ENCODE measurements at places on chromosomes 1 and 21.

GRCh38 chr1:185804206-185804605, 70.0 kb downstream of the HMCN1 start:
- DNase-seq, result no peak

DNA sequence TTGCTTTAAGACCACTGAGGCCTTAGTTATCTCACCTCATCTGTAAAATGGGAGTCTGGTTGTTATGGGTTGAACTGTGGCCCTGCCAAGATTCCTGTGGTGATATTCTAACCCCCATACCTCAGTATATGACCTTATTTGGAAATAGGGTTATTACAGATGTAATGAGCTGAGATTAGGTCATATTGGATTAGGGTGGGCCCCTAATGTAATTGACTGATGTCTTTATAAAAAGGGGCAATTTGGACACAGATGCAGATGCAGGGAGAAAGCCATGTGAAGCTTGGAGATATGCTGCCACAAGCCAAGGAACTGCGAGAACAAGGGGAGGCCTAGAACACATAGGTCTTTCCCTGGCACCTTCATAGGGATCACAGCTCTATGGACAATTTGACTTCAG, 3.9 kb downstream of the C1orf87 start:
- no peak for DNase-seq

GRCh38 chr1:6035719-6036118, 10.0 kb upstream of the KCNAB2 start:
- no peak for DNase-seq

DNA sequence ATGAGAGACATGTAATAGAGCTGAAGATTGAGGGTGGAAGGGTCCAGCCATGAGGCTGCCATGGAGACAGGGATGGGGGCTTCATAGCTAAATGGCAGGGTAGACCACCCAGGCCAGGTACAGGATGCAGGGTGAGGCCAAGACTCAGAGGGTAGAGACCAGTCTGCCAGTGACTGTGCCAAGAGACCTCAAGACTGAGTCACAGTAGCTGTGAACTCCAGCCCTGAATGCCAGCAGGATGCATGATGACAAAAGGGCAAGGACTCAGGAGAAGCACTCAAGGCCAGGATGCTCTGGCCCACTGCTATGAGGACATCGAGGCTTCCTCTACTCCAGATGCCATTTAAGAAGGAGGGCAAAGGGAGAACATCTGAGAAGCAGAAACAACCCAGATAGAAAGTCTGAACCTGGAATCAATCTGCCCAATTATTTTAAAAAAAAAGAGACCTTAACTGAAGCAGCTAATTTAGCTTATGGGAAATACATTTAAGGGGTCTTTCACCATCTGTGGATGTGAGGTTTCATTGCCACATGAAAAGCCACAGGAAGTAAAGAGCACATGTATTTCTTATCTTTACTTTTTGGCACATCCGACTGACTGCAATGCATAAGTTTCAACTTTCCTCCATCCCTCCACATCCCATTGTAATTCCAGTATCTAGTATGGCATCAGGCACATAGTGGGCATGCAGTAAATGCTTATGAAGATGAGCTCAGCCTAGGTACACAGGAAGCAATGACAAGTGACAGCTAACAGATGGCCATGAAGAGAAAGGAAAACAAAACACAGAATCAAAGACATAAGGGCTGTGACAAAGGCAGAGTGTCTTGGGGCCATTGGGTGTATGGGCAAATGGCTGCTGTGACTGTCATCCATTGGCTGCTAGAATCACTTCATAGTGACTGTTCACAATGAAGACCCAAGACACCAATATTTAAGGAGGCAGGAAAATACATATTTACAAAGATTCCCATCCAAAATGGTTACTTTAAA, 40.2 kb downstream of the SUSD4 start:
- DNase-seq, result no peak

DNA sequence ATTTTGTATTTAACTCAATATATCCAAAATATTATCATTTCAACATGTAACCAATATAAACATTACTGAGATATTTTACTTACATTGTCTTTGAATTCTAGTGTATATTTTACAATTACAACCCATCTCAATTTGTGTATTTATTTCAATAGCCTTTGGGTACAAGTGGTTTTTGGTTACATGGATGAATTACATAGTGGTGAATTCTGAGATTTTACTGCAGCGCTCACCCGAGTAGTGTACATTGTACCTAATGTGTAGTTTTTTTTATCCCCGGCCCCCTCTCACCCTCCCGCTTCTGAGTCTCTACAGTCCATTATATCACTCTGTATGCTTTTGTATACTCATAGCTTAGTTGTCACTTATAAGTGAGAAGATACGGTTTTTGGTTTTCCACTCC, 117.0 kb upstream of the GALNT2 start:
- no peak for DNase-seq

GRCh38 chr1:202589190-202589930, 120.9 kb downstream of the SYT2 start:
- DNase-seq, result no peak

DNA sequence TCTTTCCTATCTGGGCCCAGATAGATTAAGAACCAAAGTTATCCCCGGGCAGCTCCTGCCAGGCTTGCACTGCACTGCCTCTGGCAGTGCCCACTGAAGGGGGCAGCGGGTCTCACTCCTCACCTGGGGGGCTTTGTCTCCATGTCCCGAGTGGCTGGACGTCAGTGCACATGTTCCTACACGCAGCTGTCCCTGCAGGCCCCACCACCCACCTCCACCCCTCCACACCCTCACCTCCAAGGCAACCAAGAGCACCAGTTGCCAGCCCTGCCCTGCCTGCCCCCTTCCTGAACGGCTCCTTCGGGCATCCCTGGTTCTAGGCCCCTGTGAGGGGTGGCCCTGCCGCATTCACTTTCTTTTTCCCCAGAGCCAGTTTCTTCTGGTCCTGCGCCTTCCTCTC, 147.2 kb downstream of the PEX14 start:
- no peak for DNase-seq

DNA sequence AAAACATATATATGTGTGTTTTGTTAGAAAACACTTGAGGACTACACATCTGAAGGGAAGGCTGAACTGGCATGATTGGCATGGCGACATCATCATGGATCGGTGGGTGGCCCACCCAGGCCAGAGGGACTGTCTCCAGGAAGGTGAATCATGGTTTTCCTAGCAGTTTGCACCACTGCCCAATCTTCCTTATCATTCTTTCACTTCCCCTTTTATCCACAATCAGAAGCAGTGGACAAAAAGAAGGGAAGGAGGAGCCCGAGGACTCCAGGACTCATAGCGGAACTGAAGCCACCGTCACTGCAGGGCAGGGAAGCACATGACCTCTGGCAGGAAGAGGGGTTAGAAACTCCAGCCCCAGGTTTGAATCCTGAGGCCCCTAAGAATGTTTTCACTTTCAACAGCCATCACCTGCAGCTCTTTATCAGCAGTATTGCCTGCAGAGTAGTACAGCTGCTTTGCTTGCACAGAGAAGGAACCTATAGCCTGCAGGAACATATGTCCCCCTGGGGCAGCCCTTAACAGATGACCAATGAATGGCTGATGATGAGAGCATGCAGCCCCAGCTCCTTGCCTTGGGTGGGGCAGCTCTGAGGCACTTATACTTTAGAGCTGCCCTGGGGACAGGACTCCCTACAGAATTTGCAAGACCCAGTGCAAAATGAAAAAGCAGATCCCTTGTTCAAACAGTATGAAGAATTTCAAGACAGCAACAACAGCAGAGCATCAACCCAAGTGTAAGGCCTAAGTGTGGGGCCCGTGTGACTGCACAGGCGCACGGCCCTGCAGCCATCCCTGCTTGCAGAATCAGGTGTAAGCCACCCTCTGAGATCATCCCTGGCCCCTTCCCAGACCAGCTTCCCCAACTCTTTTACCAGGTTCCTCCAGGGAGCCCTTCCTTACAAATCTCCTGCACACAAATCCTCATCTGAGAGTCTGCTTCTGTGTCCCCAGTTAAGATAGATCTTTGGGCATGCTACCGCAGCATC, 241.8 kb upstream of the IRF2BP2 start:
- DNase-seq, result no peak

- DNase-seq, result peak; percentile 45
These were observed 160.9 kb upstream of the UBE2U start for GRCh38 chr1:64042331-64043100.

GRCh38 chr1:245197121-245197520, 42.3 kb downstream of the KIF26B start:
- DNase-seq, result no peak

- DNase-seq, result no peak
These were observed 111.5 kb downstream of the ETS2 start for GRCh38 chr21:38917043-38917774.

GRCh38 chr1:29593601-29594382, 357.5 kb downstream of the PTPRU start:
- DNase-seq, result no peak

- DNase-seq, result no peak
These were observed 68.4 kb upstream of the DPYD start for GRCh38 chr1:97989094-97989680.

DNA sequence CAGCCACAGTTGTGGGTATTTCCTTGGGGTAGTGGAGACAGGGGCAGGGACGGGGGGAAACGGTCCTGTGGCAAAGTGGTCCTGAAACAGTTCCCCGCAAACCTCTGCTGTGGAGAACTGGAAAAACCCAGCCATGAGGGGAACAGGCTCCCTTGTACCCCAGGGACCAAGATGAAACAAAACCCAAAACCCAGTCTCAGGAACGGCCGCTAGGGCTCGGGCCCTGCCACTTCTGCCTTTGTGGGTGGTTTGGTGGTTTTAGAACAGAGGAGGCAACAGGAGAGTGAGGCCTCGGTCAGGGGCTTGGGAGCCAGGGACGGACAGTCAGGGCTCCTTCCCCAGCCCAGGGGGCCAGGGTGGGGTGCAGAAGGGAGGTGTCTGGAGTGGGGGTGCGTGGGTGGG, 24.8 kb upstream of the EDN2 start:
- no peak for DNase-seq

DNA sequence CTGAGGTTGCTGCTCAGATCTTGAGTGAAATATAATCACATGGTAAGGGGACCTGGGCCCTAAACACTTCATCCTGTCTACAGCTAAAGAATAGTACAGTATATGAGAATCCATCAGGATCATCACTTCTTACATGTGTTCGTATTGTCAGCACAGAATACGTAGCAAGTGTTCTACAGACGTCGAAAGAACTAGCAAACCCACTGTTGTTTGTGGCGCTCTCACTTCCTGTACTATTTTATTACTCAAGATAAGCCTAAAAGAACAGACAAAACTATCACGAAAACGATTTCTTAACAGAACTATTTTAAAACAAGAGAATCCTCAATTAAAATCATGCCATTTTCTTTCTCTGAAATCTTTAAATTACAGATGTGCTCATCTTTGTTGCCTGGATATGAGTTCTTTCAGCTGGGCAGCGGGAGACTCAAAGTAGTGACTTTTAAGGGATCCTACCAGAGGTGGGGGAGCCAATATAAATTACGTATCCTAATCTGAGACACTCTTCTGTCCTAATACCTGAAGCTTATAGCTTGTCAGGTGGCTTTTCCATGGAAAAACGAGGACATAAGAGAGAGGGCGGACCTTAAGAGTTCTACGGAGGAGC, 724 bp downstream of the ST7L start:
- DNase-seq, result peak; percentile 27

GRCh38 chr1:222306011-222306410, 241.9 kb downstream of the HHIPL2 start:
- DNase-seq, result no peak

Measured in brain (organoid and tissue), 16 donors.